ENCODE measurements at places on chromosomes 7 and 10.

- no peak for DNase-seq
Observed at GRCh38 chr7:144818511-144818910, 17.3 kb downstream of the TPK1 start.

DNA sequence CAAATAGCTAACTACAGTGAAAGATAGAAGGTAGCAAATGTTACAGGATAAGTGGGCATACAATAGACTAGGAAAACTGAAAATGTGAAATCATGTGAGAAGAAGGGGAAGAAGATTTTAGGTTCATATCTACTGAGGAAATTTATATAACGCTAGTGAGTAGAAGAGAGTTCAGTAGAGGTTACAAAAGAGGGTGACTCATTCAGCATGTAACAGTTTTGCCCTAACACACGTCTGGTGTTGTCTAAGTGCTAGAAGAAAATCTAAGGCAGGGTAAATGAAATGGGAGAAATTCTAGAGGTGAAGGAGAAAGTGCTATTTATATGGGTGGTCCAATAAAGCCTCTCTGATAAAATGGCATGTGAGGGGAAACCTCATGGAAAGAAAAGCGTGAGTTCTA, 731.4 kb upstream of the POT1 start:
- no peak for DNase-seq

- DNase-seq = no peak
Observed at GRCh38 chr7:111756687-111757178, 194.4 kb upstream of the IMMP2L start.

DNA sequence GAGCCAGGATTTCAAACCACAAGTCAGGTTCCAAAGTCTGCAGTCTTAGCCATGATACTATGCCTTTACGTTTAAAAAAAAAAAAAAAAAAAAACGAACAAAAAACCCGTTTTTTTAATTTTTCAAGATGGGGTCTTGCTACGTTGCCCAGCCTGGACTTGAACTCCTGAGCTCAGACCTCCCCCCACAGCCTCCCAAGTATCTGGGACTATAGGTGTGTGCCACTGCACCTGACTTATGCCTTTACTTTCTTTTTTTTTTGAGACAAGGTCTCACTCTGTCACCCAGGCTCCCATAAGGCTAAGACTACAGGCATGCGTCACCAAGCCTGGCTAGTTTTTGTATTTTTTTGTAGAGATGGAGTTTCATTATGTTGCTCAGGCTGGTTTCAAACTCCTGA, 14.7 kb downstream of the ASNS start:
- no peak for DNase-seq

DNA sequence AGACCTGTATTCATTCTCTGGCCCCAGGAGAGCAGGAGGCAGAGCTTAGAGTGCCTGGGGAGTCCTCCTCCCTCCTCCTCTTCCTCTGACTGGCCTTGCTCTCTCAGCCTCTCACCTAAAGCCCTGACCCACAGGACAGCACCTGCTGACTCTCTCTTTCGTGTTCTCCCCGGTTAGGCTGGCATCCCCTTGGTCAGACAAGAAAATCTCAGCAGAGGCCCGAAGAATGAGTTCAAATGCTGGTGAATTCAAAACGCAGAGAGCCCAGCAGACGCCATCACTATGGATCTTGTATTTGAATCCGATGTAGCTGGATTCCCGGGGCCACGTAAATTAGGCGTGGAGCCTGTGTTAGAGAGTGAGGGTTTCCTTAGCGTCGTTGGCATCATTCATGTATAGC, 255.3 kb downstream of the KLF6 start:
- no peak for DNase-seq

DNA sequence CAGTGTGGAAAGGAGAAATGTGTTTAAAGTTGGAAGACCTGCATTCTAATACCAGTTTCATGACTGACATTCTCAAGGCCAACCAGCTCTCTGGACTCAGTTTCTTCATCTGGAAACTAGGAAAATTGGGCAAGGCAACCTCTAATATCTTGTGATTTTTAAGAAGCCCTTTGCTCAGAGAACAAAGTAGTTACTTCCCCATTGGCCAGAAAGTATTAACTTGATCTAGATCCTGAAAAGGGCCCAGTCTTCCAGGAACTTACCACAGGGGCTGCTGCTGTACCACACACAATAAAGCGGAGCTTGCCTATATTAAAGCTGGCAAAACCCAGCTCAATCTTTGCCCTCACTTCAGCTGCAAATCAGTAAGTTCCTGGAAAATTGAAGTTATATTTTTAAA, 155.6 kb upstream of the ADO start:
- no peak for DNase-seq

- DNase-seq = no peak
Observed at GRCh38 chr7:140415361-140415760, 11.5 kb downstream of the RAB19 start.

- DNase-seq = no peak
Observed at GRCh38 chr10:14191871-14192270, 138.9 kb downstream of the FRMD4A start.

DNA sequence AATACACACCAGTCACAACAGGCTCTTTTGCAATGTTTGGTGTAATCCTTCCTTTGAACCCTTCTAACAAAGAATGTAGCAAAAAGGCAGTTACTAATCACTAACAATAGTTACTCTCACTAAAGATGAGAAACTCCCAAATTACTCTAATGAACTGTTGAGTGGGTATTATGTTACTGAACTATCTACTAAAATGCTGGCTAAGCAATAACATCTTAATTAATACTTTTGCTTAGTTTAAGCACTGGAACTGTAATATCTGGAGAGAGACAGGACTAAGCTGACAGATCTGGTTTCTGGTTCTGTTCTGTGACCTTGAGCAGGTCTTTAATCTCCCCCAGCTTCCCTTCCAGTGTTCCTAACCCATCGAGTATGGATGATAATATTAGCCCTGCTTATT, 241.7 kb downstream of the CHCHD3 start:
- DNase-seq = no peak

DNA sequence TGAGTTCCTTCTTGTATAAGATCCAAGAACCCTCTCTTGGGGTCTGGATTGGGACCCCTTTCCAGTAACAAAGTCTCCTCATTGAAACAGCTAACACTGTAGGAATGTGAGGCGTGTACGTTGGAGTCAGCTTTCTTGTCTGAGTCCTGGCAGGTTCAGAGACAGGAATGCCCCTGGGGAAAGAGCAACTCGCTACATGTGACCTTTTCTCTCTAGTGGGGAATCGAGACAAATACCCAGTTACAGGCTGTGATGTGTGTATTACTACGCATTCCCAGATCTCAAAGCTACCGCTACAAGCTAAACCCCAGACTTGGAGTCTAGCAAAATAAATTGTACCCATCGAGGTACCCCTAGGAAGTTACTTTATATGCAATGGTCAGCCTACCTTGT, 85.6 kb upstream of the FRMD4A start:
- no peak for DNase-seq

GRCh38 chr7:36291387-36292316, 98.0 kb upstream of the ANLN start:
- DNase-seq = peak; percentile 86

DNA sequence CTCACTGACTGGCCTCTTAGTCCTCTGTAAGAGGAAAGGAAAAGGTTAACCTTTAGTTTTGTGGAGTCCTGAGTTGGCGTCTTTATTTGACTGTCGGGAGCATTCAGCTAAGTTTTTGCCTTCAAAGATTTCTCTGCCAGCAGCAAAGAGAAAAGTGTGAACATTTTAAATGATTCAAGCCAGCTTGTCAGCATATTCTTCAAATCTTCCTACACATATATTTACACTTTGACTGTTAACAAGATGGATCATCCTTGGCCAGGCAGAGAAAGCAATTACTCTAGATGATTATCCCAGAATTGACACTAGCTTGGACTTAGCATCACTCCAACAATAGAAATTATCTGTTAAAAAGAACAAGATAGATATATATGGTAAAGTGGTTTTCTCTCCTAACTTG, 15.8 kb upstream of the YAE1 start:
- no peak for DNase-seq

- DNase-seq = no peak
Observed at GRCh38 chr7:153381275-153382040, 621.9 kb downstream of the ACTR3B start.

- no peak for DNase-seq
Observed at GRCh38 chr10:127570036-127570435, 20.9 kb downstream of the NPS start.

GRCh38 chr10:12238821-12239220, 42.8 kb downstream of the CDC123 start:
- DNase-seq = no peak

GRCh38 chr10:101686133-101686925, 8.6 kb downstream of the FBXW4 start:
- no peak for DNase-seq

GRCh38 chr7:55774327-55775050, 88.1 kb downstream of the SEPTIN14 start:
- no peak for DNase-seq

GRCh38 chr7:80498481-80499349, 13.1 kb downstream of the GNAT3 start:
- DNase-seq = no peak

DNA sequence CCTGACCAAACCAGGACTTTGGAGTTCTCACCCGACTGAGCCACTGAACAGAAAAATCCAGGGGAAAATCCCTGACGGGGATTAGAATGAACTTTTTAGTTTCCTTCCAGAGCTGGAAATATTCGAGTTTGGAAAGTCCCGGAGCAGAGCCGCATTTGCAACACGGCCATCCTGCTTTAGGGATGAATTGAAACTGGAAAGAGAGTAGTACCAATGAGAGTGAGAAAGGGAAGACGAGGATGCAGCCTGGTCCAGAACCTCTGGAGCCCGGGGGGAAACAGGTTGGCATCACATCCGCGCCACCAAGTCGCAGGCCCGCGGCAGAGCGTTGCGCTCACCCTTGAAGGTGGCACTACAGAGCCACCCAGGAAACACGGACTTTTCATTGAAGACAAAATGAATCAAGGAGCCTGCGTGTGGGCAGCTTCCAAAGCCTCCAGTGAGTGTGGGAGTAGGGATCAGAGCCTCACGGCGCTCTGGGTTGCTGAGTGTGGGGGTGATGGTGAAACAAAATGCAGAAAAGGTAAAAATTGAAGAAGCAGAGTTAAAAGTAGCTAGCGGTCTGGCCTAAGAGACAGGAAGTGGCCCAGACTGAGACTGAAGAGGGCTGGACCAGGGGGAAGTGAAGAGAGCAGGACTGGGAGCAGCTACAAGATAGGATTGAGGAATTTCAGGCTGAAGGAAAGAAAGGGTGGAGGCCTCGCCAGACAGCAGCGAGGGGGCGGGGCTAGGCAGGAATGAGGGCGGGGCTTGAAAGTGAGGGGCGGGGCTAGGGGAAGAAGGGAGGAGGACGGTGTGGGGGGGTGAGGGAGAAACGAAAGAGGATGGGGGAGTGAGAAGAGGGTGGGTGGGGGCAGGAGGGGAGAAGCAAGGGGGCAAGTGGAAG, 1.8 kb downstream of the SMURF1 start:
- DNase-seq = no peak

DNA sequence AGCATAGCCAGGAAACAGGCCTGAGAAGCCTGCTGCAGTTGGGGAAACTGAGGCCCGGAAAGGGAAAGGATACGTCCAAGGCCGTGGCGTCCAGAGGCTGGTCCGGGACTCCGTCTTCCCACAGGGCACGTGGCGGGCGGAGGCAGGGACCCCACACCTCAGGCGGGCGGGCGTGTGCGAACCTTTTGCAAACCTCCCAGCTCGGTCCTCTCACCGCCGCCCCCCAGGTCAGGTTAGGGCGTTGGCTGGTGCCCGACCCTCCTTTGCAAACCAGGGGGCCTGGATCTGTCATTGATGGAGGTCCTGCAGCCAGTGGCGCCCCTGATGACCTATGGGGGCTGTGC, 19.3 kb downstream of the FAM20C start:
- no peak for DNase-seq

GRCh38 chr10:94194256-94194655, 168.5 kb downstream of the NOC3L start:
- no peak for DNase-seq

- DNase-seq = no peak
Observed at GRCh38 chr7:116601426-116601825, 70.6 kb upstream of the MET start.

GRCh38 chr7:80078159-80078731, 56.4 kb upstream of the GNAI1 start:
- DNase-seq = no peak

- DNase-seq = no peak
Observed at GRCh38 chr7:113801751-113802150, 117.1 kb downstream of the PPP1R3A start.

GRCh38 chr10:48205918-48206317, 68.6 kb downstream of the FRMPD2 start:
- no peak for DNase-seq

DNA sequence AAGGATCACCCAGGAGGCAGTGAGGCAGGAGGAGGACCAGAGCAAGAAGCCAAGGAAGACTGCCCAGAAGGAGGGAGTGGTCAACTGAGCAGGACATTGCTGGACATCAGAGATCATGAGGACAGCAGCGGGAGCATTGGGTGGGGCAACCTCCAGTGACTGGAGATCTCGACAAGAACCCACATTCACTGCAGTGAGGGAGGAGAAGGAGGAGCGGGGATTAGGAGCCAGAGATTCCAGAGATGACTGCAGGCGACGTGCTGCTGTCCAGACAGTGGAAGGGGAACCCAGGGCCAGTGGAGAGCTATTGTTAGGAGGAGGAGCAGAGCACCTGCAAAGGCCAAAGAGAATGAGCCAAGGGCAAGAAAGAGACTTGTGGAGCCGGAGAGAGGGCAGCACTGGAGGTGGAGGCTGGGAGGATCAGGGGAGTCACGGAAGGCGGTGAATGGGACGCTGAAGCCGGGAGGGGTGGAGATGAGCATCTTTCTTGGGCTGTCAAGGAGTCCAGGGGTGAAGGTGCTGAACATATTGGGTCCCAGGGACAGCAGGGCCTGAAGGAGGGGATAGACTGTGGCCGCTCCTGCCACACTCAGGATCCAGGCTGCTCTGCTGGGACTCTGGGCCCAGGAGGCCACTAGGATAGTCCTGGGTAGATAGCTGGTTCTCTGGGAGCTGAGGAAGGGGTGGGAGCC, 140.1 kb upstream of the UNC5B start:
- no peak for DNase-seq

GRCh38 chr7:142436601-142437000, 178.7 kb upstream of the PRSS58 start:
- no peak for DNase-seq

- no peak for DNase-seq
Observed at GRCh38 chr10:114000457-114001010, 43.1 kb upstream of the ADRB1 start.

GRCh38 chr10:35140727-35141126, 14.1 kb downstream of the CREM start:
- no peak for DNase-seq

DNA sequence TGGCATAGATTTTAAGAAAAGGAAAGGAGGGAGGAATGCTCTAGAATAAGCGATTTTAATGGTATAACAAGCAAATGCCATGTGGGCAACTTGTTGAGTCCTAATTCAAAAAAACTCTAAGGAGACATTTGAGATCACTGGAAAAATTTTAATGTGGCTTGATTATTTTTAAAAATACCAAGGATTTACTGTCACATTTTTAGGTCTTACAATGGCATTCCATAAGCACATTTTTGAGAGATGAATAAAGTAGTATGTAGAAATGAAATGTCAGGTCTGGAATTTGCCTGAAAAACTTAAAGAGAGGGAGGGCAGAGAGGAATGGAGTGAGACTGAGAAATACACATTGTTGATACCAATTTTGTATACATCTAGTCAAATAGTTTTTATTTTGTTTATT, 20.3 kb downstream of the NCAPG2 start:
- DNase-seq = no peak
